ENCODE measurements at places on chromosomes 2 and 18.

- DNase-seq: no peak
Observed at GRCh38 chr18:61503688-61504087, 170.5 kb downstream of the CDH20 start.

GRCh38 chr2:21251216-21251980 lies 127.6 kb downstream of the TDRD15 start:
- peak; percentile 35 for DNase-seq

DNA sequence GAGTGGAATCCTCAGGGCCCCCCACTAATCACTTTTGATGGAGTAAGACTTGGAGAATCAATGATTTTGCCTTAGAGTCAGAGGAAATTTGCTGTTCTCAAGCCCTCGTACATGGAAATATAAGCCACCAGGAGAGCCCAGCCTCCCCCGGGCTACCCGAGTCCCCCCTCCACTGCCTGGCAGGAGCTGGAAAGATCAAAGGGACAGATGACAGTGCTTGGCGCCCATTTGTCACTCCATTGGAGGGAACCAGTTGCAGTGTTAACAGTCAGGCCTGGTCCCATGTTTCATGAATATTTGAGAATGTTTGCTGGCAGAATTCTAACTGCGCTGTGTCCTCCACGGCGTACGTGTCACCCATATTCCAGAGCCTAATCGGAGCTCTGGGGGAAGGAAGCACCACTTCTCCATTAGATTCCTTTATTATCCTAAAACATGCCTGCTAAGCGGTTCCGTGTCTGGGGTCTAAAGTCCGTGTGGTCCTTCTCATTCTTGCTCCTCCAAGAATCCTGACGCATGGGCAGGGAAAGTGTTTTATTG lies 202.4 kb downstream of the KLHL29 start:
- no peak for DNase-seq

DNA sequence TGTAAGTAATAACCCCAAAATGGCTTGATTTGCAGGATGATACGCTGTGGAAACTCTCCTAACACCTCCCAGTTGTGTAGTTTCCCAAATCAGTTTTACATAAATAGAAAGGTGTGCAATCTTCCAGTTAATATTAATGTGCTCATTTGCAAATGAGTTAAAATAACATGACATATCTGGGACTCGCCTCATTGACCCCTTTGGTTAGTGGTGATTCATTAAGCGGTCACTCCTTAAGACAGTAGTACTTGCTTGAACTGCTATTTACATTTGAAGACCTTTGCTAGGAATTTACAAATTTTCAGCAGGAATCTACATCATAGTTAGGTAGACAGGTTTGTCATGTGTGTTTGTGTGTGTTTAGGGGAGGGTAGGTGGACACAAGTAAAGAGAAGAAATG lies 1367.7 kb upstream of the CELF4 start:
- no peak for DNase-seq

DNA sequence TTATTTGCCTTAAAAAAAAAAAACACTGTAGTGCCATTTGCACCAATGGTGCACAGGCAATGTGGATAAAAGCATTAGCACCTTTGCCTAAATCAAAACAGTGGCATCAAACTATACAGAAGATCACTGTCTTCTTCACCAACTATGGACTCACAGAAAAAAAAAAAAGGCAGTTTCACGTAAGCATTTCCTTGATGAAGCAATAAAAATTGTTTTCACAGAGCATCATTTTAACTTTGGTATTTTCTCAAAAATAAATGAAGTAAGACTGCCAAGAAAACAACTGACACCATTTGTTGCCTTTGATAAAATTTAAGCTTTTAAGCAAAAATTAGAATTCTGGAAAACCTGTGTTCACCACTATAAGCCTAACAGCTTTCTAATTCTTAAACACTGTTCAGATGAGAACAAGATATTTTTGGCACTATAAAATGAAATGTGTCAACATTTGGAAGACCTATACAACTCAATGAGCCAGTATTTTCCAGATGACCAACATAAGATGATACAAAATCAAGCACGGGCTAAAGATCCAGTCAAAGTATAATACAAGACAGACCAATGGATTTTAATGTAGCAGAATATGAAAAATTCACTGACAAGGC lies 21.1 kb downstream of the METTL8 start:
- no peak for DNase-seq

DNA sequence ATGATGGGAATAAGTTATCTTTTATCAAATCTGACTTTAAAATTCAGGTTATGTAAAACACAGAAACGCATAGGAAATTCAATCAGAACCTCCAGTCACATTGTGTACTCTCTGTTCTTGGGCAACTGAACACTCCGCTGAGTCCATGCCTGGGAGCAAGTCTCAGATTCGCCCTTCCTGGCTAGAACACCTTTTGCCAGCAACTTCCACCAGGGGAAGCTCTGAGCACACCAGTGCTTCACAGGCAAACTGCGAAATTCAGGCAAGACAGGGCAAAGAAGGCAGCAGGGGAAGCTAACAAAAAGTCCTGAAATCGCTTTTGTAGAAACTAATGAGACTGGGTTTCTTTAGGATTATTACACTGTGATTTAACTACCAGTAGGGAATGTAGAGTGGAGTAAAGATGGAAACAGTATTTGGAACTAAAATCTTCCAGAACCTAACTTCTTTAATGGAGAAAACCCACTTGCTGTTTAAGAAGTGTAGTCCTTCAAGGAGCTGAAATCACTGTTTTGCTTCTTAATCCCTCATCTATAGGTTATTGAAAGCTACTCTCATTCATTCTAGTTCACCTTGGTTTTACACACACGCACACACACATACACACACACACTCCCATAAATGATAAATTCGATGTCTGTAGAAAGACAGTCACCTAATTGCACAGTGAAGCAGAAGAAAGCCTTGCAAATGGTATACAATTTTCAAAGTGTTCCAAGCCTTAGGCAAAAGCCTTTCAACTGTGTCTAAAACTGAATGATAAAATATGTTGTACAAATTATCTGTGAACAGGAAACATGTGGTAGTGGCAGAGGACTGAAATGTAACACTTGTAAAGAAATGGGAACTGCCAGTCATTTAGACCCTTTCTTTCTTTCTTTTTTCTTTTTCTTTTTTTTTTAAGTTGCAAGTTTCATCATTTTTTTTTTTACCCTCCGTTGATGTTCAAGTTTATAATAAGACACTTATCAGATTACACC lies 214.5 kb downstream of the TMEM182 start:
- DNase-seq: peak; percentile 87

GRCh38 chr2:222955008-222955407 lies 94.2 kb downstream of the ACSL3 start:
- DNase-seq: no peak

GRCh38 chr2:66567729-66568128 lies 132.8 kb downstream of the MEIS1 start:
- no peak for DNase-seq
